ENCODE measurements at places on chromosomes 2 and 18.

- no peak for DNase-seq
Measured at GRCh38 chr18:49894517-49895226, 81.3 kb upstream of the ACAA2 start.

GRCh38 chr18:49768051-49768391, 45.3 kb downstream of the ACAA2 start:
- no peak for DNase-seq

- DNase-seq, result no peak
Measured at GRCh38 chr2:196604196-196604595, 35.3 kb upstream of the CCDC150 start.

- no peak for DNase-seq
Measured at GRCh38 chr2:236938126-236938525, 147.6 kb upstream of the COPS8 start.

- no peak for DNase-seq
Measured at GRCh38 chr2:158686210-158686691, 108.9 kb upstream of the DAPL1 start.

DNA sequence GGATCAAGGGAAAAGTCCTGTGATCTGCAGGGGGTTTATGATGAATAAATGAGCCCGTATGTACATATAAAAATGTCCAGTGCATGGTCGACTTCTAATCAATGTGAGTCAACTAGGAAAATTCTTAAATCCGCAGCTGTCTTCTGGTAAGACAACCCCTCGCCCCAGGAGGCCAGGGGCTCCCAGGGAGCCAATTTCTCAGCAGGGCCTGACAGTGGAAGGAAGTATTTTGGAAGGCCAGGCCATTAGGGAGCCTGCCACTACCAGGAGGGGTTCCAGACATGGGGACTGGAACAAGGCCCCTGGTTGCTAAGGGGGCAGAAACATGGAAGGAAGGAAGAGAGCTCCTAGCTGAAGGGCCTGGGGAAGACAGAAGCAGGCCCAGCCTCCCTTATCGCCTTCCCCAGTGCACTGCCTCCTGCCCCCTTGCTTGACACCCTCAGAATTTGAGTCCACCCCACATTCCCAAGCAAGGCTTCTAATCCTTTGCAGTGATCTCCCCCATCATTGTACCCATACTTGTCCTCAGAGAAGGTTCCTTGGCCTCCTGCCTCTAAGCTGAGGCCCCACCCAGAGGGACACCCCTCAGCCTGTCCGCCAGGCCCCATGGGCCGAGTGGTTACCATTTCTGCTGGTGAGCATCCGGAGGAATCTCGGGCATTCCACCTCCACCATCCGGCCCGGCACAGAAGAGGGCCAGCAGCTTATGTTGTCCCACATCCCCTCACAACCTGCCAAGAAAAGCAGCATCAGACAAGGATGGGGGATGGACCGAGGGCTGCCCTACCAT, 45.9 kb downstream of the SCTR start:
- no peak for DNase-seq

DNA sequence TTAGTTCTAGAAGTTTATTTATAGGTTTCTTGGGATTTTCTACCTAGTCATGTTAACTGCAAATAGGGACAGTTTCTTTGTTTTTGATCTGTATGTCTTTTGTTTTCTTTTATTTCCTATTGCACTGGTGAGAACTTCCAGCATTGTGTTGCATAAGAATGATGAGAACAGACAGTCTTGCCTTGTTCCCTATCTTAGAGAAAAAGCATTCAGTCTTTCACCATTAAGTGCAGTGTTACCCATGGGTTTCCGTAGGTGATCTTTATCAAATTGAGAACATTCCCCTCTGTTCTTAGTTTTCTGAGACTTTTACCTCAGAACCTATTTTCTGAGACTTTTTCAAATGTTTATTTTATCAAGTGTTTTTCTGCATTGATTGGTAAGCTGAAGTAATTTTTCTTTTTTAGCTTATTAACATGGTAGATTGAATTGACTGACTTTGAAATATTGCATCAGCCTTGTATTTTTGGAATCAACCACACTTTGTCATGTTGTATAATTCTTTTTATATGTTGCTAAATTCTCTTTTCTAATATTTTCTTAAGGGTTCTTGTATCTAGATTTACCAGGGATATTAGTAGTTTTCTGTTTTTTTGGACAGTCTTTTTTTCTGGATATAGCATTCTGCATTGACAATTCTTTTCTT, 17.2 kb downstream of the MFSD6 start:
- DNase-seq, result no peak

DNA sequence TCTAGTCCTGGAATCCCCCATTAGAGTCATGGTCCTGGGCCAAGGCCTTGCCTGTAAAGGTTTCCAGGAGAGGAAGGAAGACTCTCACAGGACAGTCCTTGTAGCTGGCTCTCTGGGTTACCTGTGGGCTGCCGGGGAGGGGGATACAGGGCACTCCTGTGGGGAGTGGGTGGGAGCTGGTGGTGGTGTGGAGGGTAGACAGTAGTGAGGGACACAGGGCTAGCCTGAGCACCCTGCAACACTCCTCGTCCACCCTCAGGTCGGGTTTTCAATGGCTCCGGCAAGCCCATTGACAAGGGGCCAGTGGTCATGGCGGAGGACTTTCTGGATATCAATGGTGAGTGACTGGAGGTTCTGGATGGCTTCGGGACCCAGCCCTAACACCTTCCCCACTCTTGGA, 19.7 kb upstream of the ANKRD53 start:
- no peak for DNase-seq

DNA sequence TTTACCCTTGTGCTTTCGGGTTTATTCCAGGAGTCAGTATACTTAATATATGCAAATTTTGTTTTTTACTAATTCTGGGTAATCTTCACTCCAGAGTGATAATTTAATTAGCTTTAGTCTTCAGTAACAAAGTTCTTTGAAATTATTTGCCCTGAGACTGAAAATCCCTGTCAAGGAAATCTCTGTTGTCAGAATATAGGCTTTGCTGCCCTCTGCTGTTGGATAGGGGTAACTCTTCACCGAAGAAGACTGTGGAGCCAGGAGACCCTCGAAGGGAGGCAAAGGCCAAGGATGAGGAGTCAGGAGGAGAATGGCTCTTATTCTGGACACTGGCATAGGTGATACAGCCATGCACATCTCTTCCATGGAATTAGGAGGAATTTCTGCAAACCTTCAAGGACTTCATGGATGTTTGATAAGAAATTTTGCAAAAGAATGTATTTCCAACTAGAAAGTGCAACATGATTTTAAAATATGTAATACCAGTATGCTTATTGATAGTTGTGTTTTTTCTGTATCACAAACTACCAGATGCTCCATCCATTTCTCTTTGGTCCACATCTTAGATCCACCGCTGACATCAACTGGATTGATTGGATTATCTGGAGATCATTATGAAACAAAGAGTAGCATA, 182.3 kb downstream of the RDH14 start:
- DNase-seq, result no peak

DNA sequence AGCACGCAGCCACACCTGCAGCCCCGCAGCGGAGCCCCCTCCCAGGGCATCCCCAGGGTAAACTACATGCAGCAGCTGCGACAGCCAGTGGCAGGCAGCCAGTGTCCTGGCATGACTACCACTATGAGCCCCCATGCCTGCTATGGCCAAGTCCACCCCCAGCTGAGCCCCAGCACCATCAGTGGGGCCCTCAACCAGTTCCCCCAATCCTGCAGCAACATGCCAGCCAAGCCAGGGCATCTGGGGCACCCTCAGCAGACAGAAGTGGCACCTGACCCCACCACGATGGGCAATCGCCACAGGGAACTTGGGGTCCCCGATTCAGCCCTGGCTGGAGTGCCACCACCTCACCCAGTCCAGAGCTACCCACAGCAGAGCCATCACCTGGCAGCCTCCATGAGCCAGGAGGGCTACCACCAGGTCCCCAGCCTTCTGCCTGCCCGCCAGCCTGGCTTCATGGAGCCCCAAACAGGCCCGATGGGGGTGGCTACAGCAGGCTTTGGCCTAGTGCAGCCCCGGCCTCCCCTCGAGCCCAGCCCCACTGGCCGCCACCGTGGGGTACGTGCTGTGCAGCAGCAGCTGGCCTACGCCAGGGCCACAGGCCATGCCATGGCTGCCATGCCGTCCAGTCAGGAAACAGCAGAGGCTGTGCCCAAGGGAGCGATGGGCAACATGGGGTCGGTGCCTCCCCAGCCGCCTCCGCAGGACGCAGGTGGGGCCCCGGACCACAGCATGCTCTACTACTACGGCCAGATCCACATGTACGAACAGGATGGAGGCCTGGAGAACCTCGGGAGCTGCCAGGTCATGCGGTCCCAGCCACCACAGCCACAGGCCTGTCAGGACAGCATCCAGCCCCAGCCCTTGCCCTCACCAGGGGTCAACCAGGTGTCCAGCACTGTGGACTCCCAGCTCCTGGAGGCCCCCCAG, 254.1 kb downstream of the GLI2 start:
- no peak for DNase-seq

DNA sequence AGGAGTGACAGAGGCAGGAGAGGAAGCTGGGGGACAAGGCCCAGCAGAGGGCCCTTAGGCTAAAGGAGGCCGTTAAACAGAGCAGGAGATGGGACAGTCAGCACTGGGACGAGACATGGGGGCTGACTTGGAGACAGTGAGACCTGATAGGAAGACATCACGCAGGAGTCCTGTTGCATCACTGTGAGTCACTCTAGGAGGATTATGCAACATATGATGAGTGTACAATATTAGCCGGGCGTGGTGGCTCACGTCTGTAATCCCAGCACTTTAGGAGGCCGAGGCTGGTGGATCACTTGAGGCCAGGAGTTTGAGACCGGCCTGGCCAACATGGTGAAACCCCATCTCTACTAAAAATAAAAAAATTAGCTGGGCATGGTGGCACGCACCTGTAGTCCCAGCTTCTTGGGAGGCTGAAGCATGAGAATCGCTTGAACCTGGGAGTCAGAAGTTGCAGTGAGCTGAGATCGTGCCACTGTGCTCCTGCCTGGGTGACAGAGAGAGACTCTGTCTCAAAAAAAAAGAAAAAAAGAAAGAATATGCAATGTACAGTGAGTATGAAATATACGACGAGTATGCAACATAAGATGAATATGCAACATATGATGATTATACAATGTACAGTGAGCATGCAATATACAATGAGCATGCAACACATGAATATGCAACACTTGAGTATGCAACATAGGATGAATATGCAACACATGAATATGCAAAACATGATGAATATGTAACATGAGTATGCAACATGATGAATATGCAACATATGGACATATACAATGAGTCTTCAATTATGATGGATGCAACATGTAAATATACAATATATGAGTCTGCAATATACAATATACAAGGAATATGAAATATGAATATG, 83.3 kb upstream of the ID2 start:
- DNase-seq, result peak; percentile 81

DNA sequence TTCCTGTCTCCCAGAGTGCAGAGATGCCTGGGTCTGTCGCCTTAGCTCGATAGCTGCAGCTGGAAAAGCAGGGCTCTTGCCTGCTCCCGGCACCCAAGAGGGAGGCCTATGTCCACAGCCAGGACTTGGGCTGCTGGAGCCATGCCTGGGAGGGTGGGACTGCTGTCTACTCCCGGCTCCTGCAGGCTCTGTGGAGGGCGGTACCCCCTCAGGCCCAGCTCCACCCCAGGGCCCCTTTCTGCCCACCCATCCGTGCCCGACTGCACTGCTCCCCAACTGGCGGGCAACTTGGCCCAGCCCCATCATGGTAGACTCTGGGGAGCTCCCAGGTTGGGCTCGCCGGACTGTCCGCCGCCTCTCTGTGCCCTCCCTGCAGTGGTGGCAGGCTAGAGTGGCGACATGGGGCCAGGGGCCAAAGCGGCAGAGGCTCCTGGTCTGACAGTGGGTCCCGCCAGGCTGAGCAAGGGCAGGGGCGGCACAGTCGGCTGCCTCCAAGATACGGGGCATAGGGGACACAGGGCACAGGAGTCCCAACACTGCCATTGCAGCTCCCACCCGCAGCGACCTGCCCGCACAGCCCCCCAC, 901.0 kb downstream of the CCDC85A start:
- DNase-seq, result no peak

GRCh38 chr2:5454051-5454390, 238.2 kb upstream of the SOX11 start:
- peak; percentile 27 for DNase-seq

GRCh38 chr18:66226782-66227181, 377.1 kb downstream of the CDH19 start:
- DNase-seq, result no peak

DNA sequence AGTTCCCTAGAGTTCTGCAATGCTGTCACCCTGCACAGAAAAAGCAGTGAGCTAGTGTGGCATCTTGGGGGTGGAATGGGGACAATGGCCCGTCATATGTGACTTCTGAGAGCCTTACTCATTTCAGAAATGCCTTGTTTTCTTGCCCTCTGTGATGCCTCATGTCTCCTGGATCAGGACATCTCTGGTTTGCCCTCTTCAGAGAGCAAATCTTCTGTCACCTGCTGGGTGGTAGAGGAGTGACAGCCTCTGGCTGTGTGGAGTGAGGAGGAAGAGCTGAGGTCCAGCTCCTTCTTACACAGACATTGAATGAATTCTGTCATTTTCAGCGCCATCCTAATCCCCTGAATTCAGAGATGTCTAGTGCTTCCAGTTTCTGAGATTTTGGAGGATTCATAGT, 55.6 kb upstream of the PHLPP1 start:
- DNase-seq, result no peak

DNA sequence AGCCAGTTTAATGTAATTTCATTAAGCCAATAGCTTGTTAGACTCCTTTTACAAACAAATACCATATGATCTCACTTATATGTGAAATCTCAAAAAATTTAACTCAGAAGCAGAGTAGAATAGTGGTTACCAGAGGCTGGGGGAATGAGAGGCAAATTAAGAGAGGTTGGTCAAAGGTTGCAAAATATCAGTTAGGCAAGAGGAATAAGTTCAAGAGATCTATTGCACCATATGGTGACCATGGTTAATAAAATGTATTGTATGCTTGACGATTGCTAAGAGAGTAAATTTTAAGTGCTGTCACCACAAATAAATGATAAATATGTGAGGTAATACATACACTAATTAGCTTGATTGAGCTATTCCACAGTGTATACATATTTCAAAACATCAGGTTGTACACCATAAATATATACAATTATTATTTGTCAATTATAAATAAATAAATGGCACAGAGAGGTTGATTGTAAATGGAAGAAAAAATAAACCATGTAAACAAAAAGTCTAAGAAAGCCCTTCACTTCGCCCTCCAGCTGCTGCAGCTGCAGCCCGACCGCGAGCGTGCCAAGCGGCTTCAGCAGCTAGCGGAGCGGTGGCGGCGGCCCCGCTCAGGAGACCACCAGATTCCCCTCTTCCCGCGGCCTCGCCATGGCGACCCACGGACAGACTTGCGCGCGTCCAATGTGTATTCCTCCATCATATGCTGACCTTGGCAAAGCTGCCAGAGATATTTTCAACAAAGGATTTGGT, 23.0 kb upstream of the ACTR2 start:
- DNase-seq, result no peak

DNA sequence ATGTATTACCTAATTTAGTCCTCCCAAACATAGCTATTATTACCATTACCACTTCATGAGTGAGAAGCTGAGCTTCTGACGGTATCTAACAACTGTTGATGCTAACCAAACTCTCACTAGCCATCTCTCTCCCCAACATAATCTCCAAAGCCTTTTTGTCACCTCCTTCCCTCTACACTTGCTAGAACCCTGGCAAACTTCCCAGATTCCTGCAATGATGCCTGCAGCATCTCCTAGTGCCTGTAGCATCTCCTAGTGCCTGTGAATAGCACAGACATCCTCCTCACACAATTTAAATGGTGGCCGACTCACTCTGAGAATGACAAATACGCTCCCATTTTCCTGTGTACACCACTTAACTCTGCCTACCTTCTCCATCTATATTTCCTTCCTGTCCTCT, 126.7 kb downstream of the STK39 start:
- no peak for DNase-seq
